ENCODE measurements at places on chromosomes 1 and 21.

- no peak for DNase-seq
Observed at GRCh38 chr1:205438213-205439158, 16.6 kb upstream of the LEMD1 start.

DNA sequence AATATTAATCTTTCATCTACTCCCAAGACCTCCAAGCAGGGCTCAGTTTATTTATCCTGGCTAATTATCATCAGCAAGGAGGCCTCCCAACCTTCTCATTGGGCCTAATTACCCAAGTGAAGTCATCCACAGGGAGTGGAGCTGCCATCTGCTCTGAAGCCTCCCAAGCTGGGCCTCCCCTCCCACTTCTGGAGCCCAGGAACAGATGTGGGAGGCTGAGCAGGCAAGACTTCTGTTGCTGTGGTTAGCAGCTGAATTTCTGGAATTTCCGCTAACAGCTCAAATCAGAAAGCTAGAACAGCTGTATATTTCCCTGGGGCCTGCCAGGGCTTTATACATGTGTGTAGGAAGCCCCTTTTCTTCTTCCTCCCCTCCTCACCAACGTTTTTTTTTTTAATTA is 127.5 kb downstream of the UCK2 start:
- no peak for DNase-seq

- no peak for DNase-seq
Observed at GRCh38 chr1:170685166-170685565, 21.2 kb downstream of the PRRX1 start.

DNA sequence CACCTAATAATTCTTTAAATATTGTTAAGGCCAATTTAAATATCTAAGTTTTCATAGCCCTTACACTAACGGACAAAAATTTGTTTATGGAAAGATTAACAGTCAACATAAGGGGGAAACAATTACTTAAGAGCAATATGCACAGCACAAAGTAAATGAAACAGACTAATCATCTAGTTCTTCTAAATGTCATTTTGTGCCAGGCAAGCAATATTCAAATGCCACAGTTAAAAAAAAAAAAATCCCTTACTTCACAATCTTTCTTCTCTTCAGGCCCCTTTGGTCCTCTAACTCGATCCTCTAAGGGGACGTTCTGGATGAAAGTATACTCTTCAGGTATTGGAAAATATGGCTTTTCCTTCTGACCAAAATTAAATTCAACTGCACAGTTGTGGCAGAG is 6.6 kb downstream of the HNRNPU start:
- DNase-seq = no peak

GRCh38 chr1:147748676-147749350 is 11.6 kb downstream of the GJA5 start:
- no peak for DNase-seq

GRCh38 chr1:109864047-109864822 is 46.4 kb upstream of the CSF1 start:
- DNase-seq = no peak

GRCh38 chr1:28965271-28965870 is 51.0 kb downstream of the EPB41 start:
- DNase-seq = no peak

DNA sequence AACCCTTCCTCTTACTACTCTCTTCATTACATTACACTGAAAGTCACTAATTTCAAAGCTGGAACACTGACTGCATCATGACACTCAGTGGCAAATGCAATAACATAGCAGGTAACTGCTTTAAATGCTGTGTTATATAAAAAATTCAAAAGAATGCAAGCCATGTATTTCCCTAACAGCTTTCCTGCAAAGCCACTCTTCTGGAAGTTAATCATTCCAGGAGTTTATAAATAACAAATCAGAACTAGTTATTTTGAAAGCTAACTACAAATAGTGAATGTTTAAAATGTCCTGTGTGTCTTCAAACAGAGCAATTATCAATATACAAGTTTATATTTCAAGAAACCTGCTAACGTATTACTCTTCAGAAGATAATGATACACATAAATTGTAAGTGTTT is 34.5 kb downstream of the DBT start:
- no peak for DNase-seq

- no peak for DNase-seq
Observed at GRCh38 chr1:30810416-30811080, 53.0 kb upstream of the LAPTM5 start.

DNA sequence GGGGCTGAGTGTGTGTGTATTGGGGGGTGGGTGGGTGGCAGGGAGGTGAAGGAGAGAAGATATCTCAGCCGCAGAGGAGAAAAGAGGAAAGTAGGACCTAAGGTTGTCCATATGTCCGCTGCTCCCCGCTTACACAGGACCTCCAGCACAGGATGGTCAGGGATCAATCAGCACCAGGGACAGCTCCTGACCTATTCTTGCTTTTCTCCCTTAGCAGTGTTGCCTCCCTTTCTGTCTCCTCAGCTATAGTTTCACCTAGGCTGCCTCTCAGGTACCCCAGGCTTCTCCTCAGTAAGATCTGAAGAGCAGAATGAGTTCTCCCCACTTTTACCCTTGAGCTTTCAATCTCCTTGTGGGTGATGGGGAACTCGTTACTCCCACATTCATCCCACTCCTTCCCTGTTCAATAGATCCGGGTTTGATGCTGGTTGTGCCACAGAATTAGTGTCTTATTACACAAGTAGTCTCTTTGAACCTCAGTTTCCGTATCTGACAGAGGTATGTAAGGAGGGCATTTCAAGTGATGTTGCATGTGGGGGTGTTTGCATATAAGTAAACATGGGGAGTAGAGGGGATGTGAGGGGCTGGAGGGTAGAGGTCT is 1.4 kb upstream of the DPH2 start:
- no peak for DNase-seq

- no peak for DNase-seq
Observed at GRCh38 chr1:22114083-22115012, 28.5 kb downstream of the WNT4 start.

DNA sequence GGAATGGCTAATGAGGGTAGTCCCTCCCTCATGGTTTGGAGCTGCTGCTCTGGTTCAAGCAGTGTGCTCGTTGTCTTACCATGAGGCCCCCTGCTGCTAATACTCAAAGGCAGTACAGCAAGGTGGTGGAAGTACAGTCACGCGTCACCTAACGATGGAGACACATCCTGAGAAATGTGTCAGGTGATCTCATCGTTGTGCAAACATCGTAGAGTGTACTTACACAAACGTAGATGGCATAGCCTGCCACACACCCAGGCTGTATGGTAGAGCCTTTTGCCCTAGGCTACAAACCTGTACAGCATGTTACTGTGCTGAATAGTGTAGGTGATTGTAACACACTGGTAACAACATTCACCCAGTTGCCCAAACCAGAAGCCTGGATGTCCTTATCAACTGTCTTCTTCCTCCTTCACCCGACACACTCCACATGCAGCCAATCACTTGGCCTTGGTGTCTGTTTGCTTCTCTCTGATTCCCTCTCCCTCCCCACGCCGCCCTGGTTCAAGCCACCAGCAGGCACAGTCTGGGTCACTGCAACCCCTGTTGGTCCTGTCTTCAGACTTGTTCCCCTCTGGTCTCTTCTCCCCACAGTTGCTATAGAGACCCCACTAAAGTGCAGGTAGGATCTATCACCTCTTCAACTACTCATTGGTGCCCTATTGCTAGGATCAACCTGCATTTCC is 6.0 kb upstream of the KCNA2 start:
- DNase-seq = no peak

GRCh38 chr1:165057956-165058355 is 298.6 kb downstream of the LMX1A start:
- DNase-seq = no peak

GRCh38 chr1:109891930-109892329 is 18.7 kb upstream of the CSF1 start:
- DNase-seq = no peak

DNA sequence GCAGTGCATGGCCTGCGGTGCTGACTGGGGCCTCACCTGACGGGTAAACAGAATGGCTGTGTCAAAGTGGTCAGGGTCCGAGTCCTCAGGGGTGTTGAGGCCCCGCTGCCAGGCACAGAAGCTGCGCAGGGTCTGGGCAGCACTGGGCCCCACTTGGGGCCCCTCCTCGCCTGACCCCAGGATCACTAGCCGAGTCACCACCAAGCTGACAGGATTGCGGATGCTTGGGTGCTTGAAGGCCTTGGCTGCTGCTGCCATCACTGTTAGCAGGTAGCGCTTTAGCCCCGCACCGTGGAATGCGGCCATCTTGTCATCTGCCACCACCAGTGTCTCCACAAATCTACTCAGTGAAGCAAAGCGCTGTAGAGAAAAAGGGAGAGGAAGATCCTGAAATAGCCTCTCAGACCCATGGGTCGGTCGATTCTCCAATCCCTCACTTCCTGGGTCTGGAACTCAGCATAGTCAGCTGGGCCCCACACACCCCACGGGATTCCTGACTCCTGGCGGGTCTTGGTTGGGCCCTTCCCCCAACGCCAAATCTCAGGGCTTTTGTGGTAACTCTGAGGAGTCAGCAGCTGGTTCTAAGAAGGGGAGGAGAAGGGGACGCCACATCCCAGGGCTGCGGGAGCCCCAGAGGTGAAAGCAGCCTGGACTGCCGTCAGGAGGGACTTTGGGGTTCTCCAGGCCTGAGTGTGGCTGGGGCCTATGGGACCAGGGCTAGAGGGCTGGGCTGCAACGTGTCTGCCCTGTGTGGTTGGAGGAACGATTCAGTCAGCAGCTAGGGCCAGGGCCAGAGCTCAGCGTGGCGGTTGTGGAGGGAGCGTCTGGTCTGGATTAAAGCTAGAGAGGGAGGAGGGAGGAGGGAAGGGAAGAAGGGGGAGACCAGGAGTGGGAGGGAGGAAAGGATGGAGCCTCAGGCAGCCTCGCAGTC is 2.1 kb downstream of the ADAMTS4 start:
- DNase-seq = peak; percentile 20

- no peak for DNase-seq
Observed at GRCh38 chr1:2386636-2387611, 4.4 kb downstream of the MORN1 start.

- DNase-seq = no peak
Observed at GRCh38 chr1:64550510-64550909, 80.6 kb downstream of the CACHD1 start.

DNA sequence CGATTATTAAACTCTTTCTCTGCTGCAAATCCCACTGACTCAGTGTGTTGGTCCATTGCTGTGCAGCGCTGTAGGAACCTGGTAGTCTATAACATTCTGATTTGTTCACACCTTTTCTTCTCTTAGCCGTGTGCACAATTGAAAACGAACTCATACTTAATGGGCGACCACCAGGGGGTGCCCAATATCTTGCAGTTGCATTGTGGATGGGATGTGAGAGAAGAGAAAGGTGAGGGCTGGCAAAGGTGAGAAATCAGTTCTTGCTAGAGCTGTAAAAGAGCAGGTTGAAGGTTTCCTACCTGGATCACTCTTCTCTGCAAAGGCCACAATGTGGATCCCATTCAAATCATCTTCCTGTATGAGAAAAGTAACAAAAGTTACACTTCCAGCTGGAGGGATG is 51.0 kb downstream of the CASQ2 start:
- no peak for DNase-seq

- no peak for DNase-seq
Observed at GRCh38 chr1:118143831-118144230, 41.2 kb downstream of the SPAG17 start.

DNA sequence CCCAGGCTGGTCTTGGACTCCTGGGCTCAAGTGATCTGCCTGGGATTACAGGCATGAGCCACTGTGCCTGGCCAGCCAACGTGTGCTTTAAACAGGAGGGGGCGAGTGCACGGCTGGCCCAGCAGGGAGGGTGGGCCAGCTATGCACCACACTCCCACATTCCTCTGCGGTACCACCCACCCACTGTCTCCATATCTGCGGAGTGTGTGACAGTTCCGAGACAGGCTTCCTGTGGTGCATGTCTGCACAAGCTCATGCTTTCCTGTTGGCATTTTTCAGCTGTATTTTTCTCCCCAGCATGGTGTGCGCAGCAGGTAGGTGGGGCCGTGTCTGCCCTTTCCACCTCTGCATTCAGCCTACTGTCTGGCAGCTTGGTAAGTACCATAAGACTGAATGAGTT is 183.3 kb downstream of the AJAP1 start:
- DNase-seq = no peak

GRCh38 chr1:212962509-212962908 is 12.2 kb downstream of the VASH2 start:
- DNase-seq = no peak

- DNase-seq = no peak
Observed at GRCh38 chr1:35175098-35175576, 17.8 kb downstream of the SFPQ start.

GRCh38 chr1:241574154-241574553 is 42.0 kb downstream of the KMO start:
- no peak for DNase-seq

DNA sequence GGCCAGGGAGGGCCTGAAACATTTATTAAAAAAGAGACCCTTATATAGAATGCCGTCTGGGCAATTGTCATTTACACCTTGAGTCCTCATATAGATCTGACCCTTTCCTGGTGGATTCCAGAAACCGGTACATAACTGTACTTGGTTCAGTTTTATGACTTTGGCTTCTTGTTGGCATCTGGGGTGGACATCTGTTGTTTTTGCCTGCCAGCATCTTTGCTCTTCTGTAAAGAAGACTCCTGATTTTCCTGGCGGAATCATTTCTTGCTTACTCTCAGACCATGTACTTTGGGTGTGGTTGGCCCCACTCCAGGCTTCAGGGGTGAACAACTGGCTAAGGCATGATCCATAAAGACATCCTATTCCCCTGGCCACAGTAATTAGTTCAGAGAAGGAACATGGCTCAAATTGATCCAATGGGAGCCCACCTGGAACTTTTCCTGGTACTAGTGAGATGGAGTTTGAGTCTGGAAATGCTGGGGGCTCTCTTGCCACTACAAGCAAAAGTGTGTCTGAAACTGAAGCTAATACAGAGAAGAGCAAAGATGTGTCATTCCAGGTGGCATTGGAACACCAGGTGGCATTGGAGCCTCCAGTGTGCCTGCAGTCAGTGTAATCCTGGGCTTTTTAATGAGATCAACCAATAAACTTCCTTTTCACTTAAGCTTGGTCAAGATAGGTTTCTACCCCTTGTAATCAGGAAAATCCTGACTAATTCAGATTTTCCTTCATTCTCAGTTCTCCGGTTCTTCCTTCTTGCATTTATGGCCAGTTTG is 332.5 kb upstream of the CAMK1G start:
- DNase-seq = no peak

DNA sequence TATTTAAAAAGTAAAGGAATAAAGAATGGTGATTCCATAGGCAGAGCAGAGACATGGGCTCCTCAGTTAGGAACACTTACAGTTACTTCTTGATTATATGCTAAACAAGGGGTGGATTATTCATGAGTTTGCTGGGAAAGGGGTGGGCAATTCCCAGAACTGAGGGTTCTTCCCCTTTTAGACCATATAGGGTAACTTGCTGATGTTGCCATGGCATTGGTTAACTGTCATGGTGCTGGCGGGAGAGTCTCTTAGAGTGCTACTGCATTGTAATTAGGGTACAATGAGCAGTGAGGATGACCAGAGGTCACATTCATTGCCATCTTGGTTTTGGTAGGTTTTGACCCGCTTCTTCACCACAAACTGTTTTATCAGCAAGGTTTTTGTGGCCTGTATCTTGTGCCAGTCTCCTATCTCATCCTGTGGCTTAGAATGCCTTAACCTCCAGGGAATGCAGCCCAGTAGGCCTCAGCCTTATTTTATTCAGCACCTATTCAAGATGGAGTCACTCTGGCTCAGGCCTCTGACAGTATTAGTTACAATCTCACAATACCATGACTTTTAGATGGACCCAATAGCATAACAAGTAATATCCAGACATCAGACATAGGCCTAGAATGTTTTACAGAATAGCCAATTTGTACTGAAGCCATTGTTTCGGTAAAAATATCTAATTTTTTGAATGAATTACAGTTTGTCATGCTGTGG is 106.8 kb downstream of the ZBTB18 start:
- DNase-seq = no peak

All from hypothalamus (tissue), 51 donors.